Activated B cell treated with CpG ODN at 0.5 μM for 24 hours (primary cell): ENCODE measurements at places on chromosomes 2 and 18. TPM values are rescaled to one million over a fixed set of nuclear protein-coding genes. Genes with fewer than 3 reads are reported as not detected.

Gene CFAP65
- not detected in 2 replicates for total RNA-seq

- DNase-seq = no peak
Measured at GRCh38 chr2:189312643-189313042, 128.6 kb upstream of the WDR75 start.

DNA sequence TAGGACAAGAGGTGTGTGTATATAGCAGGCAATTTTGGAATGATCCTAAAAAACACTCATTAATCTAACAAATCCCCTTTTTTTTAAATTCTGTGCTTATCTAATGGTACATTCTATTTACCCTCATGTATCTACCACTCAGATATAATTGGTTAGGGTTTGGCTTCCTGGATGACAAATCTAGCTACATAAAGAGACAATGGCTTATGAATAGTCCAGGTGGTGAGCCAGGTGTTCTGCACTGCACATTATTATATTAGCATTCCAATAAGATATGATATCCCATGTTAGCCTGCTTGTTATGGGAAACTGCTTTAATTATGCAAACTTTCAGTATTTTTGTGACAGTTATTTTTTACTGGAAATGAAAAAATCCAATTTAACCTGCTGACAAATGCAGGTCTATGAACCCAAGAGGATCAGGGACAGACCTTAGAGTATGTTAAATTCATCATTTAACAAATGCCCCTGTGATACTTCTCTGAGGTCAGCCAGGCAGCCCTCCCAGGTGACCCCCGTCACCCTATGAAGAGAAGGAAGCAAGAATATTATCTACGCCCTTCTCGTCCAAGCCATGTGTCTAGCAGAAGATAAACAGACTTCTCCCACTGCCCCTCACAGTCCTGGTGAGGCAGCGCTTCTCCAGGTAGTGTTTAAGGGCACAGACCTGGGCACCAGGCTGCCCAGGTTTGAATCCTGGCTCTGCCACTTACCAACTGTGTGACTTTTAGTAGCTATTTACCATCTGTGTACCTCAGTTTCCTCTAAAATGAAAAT lies 83.0 kb downstream of the ADD2 start:
- no peak for DNase-seq

Gene OLA1
- 74.4 and 86.6 TPM in 2 replicates for total RNA-seq

GRCh38 chr18:59996370-59996966 lies 96.7 kb downstream of the PMAIP1 start:
- DNase-seq = no peak

Gene HAAO
- total RNA-seq = 11.4 TPM in 2 replicates

Gene TXNDC2
- 0.13 and 0.54 TPM in 2 replicates for total RNA-seq

Gene GALM
- total RNA-seq = 3.5 and 5.4 TPM in 2 replicates

Gene PIEZO2
- total RNA-seq = not detected in 2 replicates

- DNase-seq = no peak
Measured at GRCh38 chr2:199833525-199833924, 17.5 kb downstream of the FTCDNL1 start.

GRCh38 chr18:6606411-6607085 lies 123.0 kb upstream of the ARHGAP28 start:
- no peak for DNase-seq

DNA sequence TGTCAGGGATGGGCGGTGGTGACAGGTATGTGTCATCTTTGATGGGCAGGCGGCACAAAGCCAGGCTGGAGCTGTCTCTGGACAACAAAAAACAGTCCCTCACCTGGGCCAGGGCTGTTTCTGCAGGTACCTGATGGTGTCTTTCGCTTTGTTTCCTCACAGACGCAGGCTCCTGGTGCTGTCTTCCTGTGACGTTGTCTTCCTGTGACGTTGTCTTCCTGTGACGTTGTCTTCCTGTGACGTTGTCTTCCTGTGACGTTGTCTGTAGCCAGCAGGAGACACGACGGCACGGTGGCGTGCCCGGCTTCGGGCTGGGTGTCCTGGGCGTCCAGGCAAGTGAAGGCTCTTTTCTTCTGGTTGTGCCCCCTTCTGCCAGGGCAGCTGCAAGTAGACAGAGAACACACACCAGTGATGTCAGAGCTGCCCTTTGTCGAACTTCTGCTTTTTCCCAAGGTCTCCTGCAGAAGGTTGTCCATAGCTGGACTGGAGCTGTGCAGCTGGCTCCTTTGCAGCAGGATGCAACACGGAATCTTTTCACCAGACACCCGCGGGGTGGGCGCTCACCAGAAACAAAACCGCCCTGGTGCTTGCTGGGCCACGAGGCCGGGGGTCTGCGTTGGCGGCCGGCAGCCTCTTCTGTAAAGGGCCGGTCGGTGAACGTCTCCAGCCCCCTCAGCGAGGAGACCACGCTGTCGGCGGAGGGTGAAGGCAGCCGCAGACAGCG lies 21.1 kb downstream of the GPR35 start:
- no peak for DNase-seq

DNA sequence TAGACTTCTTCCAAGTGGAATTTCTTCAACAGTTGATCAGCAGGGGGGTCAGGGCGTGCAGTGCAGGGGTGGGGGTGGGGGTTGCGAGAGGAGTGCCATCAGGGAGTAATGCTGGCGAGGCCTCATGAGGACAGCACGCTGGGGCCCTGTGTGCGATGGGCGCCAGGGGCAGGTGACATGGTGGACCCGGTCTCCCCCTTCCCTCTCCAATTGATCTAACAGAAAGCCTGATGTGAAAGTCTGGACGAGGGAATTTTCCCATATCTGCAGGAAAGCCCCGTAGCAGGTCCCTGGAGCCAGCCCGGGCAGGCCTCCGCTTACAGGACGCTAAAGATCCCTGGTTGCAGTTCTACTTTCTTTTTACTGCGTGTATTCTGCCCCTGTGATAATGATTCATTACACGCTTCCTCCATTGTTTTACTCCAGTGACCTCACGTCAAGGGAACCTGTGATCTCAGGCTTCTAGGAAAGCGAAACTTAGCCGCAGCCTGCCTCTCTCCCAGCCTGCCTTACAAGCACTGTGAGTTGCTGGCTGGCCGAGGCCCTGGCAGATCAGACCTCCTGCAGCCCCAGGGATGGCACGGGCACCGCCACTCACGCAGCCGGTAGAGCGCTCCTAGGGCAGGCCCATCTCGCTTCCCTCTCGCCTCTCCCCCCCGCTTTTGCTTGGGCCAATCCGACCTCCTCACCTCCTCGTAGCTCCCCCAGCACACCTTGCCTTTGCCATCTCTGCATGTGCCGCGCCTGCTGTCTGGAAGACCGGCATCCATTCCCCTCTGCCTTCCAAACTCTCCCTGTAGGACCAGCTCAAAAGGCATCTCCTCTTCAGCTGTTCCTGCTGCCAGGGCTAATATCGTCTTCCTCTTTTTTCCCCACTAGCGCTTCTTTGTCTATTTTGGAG lies 19.2 kb downstream of the NEURL3 start:
- peak; percentile 54 for DNase-seq

- DNase-seq = no peak
Measured at GRCh38 chr2:151251012-151251411, 10.7 kb downstream of the RBM43 start.

- no peak for DNase-seq
Measured at GRCh38 chr18:56443166-56443907, 195.1 kb downstream of the TXNL1 start.

GRCh38 chr2:39448169-39448502 lies 11.1 kb upstream of the MAP4K3 start:
- no peak for DNase-seq

- no peak for DNase-seq
Measured at GRCh38 chr18:12254136-12254819, at the start of gene CIDEA. CIDEA (plus strand) TSS chr18:12254361; CDS start chr18:12254384, 23 bp downstream.

Gene MAT2A
- total RNA-seq = 228 and 265 TPM in 2 replicates

Gene C2orf92
- 8.9 and 14.4 TPM in 2 replicates for total RNA-seq

DNA sequence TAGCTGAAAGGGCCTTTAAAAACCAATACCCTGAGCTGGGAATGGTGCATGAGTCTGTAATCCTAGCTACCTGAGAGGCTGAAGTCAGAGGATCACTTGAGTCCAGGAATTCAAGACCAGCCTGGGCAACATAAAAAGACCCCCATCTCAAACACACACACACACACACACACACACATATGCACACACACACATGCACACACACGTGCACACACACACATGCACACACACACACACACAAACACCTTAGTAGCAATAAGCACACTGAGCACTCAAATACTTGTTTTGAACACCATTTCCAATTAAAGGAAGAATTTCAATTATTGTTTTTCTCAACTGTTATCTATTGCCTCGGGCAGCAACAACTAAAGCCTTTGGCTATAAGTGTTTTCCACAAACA lies 25.6 kb upstream of the UBE2F start:
- DNase-seq = no peak

DNA sequence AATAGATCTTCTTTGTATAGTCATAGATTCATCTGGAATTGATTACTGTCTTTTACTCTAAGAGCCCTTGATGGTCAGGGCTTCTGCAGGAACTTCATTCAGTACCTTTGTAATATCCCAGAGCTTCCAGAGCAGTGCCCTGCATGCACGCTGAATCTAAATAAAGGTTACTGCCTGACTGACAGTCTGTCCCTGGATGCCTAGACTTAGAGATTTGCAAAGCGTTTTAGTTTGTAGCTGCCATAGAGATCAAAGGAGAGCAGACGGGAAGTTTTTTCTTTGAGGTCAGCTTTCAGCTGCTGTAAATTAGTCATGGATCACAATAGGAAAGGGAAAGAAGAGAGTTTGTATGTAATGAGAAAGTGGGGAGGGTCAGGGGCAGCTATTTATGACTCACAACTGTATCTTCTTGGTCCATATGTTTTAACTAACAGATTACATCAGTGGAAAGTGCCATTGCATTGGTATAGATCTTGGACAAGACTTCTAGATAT lies 45.2 kb upstream of the NYAP2 start:
- DNase-seq = no peak

DNA sequence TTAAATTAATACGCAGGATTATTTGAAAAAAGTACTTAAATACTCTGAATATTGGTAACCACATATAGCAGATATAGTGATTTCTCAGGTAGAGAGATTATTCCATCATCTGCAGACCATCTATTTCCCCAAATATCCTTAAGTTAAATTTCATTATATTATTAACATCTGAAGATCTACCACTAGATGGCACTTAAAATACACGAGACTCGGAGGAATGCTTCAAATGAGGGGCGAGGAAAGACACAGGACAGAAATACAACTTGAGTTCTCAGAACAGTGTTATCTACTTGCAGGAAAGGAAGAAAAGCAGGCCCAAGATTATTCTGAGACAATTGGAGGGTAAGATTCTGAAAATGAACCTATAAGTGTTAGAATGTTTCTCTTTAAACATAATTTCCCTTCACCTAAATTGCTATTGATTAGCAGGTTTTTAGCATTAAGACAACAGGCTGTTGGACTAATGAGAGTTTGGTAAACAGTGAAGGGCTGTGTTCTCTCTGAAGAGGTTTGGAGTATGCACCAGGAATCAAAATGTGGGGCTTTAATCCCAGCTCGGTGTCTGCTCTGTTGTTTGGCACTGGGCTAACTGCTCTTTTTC lies 76.9 kb upstream of the GCFC2 start:
- DNase-seq = no peak

GRCh38 chr2:29223851-29224692 lies 108.9 kb downstream of the CLIP4 start:
- DNase-seq = peak; percentile 1

Gene ACVR1
- 4.4 and 4.6 TPM in 2 replicates for total RNA-seq
